NCI-H446 (cell line): ENCODE measurements at places on chromosomes 1 and 21.

- DNase-seq, result no peak
These were observed 103.2 kb downstream of the EBNA1BP2 start for GRCh38 chr1:43068911-43069310.

DNA sequence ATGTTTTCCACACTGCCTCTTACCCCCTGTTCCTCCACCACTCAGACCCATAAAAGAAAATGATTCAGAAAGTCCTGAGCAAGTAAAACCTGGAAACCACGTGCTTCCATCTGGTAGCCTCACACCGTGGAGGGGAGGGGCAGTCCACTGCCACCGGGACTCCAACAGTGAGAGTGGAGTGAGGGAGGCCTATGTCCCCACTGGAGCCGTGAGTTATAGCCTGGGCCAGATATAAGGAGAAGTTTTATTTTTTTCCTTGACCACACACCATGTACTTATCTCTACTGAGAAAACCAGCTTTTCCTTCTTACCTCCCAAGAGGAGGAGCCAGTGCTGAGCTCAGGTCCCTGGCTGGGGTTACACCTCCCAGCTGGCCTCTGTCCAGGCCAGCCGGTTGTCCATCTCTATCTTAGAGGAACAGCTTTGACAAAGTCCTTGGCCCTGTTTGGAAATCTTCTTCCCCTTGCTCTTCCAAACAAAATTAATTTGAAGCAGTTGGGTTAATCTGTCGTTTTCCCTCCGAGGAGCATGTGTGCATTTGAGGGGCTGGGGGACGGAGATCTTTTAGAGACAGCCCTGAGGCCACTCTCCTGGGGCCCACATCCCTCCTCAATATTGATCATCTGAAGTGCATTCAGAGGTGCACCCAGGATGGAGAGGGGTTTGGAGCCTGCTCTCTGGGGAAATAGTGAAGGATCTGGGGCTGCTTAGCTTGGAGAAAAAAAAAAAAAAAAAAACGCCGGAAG lies 49.1 kb upstream of the SERBP1 start:
- no peak for DNase-seq

DNA sequence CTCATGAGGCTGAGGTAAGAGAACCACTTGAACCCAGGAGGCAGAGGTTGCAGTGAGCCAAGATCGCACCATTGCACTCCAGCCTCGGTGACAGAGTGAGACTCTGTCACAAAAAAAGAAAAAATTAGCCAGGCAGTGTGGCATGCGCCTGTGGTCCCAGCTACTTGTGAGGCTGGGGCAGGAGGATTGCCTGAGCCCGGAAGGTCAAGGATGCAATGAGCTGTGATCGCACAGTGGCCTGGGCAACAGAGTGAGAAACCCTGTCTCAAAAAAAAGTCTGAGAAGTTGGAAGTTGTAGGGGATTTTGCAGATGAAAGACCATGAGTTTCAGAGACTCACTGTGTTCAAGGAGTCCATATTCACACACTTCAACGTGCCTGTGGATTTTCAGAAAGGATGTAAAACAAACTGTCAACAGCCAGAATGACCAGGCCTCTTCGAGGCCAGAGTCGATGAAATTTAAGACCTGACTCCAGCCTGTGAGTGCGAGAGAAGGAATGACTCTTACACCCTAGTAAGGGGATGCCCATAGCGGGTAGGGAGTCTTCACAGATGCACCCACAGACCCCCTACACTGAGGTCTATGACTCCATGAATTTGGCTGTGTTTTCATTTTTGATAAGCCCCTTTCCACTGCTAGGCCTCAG lies 2.2 kb downstream of the S100A13 start:
- no peak for DNase-seq

DNA sequence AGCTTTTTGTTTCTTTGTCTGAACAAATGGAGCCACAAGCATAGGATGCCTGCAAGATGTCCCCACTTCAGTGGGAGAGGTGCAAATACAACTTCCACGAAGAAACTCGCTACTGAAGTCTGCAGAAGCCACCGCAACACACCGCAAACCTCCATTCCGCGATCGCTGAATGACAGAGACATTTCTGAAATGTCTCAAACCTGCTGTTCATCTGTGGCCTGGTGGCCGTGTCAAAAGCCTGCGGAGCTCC lies 1.0 kb downstream of the TP53BP2 start:
- DNase-seq, result no peak

DNA sequence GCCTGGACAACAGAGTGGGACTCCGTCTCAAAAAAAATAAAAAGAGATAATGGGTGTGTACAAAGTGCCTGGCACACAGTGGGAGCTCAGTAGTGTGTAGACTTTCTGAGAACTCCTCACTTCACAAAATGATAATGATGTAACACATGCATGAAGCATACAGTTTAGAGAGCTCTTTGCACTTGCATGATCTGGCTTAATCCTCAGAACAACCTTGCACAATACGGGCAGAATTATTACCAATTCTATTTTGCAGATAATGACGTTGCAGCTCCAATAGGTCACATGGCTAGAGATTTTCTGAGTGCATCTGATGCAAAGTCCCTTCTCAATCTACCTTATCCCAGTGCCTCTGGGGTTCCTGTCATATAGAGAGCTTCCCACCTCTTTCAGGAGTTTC lies 71.4 kb downstream of the CD247 start:
- DNase-seq, result no peak

GRCh38 chr1:166166698-166167571 lies at the start of gene FAM78B:
Gene FAM78B (minus strand): TSS chr1:166167001. CDS start chr1:166166248, 753 bp downstream.
- peak; percentile 77 for DNase-seq

DNA sequence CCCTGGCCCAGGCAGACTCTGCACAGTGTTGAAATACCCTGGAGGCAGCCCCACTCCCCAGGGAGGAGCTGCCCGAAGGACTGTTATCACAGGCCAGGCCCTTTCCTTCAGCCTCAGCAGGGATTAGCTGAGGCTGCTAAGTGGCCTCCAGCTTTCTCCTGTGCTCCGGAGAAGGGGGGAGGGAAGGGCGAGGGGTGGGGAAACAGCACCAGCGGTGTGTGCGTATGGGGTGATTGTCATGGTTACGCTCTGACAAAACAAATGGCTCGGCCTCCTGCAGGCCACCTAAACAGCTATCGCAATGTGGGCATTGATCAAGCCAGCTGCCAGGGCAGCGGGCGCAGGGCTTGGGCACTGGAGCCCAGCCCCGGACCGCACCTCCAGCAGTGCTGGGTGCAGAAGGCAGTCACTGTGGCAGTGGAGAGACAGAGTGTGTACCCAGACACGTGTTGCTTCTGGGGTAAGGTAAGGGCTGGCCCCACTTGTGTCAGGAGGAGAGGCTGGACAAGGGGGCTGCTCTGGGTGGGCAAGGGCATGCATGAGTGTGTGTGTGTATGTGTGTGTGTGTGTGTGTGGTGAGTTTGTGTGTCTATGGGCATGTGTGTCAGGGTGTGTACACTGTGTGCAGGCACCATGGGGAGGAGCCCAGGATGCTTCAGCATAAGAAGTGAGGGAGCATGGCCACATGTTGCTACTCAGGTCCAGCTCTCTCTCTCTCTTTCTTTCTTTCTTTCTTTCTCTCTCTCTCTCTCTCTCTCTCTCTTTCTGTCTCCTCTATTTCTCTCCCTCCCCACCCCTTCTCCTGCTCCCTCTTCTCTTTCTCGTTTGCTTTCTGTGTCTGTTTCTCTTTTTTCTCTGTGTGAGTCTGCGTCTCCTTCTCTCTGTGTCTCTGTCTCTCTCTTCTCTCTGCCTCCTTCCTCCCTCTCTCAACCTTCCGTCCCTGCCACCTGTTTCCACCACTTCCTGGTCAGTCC lies at the start of gene VWA5B1:
Gene VWA5B1, plus strand, starts transcription at position 252 of the 974 bp plus-strand sequence. CDS start 19,727 bp downstream, outside the sequence.
- DNase-seq, result no peak

DNA sequence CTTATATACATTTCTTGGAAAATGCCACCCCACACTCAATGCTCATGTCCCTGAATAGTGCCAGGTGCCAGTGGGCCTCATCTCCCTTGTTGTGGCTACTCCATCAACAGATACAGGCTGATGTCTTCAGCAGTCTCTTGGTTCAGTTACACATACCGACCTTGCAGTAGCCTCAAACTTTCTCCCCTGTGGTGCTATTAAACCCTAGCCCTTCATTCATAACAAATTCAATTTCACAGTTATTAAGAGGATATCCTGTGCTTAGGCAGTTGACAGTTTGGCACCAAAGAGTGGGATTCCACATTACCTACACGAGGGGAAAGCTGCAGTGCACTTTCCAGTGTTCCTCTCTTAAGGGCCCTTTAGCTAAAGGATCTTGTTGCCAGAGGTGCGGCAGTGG lies 35.9 kb upstream of the CAMK1G start:
- peak; percentile 90 for DNase-seq

DNA sequence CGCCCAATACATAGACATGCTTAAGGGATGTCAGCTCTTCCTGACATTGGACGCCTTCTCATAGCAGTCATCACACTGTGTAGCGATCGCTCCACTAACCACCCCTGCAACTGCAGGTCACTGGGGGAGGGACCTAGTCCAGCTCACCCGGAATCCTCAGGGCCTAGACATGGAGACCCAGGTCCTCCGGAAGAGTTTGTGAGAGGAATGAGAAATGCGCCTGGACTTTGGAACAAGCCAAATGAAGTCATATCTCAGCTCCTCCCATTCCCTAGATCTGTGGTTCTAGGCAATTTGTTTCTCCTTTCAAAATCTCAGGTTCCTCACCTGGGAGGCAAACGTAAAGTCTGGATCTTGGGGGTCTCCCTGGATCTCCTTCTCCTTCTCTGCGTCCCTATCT lies 253.3 kb downstream of the KAZN start:
- no peak for DNase-seq

GRCh38 chr1:3134381-3135072 lies 65.5 kb downstream of the PRDM16 start:
- DNase-seq, result no peak

GRCh38 chr1:182927693-182928433 lies 25.1 kb downstream of the SHCBP1L start:
- DNase-seq, result no peak

DNA sequence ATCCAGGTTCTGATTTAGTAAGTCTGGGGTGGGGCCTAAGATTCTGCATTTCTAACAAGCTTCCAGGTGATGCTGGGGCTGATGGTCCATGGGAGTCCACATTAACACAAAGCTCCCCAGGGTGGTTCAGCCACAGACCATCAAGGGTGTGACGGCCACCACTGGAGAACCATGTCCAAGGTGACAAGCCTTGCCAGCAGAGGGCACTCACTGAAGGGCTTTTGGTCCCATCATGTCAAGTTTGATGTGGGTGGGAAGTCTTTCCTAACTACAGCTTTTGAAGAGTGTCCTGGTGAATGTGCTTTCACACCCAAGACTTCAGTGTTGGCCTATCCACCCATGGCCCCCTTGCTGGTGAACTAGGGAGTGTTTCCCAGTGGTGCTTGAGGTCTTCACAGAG lies 67.1 kb downstream of the UBE2T start:
- no peak for DNase-seq

DNA sequence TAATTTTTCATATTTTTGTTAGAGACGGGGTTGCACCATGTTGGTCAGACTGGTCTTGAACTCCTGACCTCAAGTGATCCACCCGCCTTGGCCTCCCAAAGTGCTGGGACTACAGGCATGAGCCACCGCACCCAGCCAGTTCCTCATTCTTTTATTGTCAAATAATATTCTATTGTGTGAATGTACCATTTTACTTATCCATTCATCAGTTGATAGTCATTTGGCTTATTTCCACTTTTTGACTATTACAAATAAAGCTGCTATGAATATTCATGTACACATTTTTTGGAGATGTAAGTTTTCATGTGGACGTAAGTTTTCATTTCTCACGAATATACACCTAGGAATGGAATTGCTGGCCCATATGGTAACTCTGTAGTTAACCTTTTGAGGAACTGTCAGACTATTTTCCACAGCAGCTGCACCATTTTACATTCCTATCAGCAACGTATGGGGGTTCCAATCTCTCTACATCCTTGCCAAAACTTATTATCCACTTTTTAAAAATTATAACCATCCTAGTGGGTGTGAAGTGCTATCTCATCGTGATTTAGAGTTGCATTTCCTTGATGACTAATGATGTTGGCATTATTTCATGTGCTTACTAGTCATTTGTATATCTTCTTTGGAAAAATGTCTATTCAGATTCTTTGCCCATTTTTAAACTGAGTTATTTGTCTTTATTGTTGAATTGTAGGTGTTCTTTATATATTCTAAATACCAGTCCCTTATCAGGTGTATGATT lies 12.7 kb downstream of the PACC1 start:
- DNase-seq, result no peak

- DNase-seq, result no peak
These were observed 9.1 kb downstream of the NHLH1 start for GRCh38 chr1:160375788-160376524.

DNA sequence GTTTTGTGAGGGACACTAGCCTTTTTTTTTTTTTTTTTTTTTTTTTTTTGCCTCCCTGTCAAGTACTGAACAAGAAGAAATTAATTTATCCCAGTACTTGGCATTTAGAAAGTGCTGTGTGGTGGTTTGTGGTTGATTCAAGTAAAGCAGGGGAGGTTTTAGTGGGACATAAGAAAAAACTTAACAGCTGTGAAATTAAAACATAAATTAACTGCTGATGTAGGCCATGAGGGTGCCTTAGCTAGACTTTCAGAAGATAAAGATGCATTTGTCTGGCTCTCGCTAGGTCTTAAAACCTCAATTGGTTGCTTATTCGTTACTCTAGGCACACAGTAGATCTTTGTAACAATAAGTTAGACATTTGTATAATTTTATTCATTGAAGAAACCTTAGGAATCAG lies 52.3 kb downstream of the SPATA46 start:
- no peak for DNase-seq

DNA sequence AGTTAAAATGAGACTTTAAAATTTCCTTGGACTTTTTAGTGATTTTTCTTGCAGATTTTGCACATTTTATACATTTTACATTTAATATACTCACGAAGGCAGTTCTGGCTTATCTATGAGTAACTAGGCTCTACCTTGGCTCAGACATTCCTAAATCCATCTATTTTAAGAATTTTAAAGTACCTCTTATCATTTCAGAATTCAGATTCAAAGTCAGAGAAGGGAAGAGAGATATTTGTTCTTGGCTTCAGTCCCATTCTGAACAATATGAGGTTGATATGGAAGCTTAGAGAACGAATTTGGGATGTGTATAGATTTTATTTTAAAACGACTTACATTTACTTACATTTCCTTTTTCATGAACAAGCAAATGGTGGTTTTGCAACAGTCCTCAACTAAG lies 230.2 kb downstream of the LMO4 start:
- no peak for DNase-seq

DNA sequence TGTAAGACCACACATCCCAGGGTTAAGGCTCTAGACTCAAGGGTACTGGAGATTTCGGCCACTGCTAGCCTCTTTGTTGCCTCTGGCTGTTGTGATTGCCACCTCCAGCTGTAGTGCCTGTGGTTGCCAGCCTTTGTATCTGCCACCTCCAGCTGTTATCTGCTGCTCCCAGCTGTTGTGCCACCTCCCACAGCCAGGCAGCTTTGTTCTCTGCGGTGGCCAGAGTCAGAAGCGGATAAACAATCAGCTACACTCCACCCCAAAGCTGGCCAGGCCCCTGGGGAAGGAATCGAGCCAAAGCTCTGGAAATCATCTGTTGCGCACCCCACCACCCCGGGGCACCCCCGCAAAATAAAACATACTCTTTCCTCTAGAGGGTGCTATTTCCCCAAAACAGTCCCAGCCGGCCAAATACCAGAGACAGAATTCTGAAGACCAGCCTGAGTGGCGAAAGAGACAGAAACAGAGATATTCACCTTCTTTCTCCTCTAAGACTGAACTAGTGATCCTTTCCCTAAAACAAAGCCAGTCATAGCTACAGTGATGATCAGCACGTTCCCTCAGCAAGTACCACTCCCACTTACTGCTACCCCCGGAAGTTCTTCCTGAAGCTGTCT lies 14.8 kb upstream of the PIGM start:
- DNase-seq, result peak; percentile 15
